Fibroblast of skin of right quadriceps (primary cell): ENCODE measurements at places on chromosomes 11 and 22.
A peak's percentile ranks its signal among the peaks of the same experiment; 100 is the strongest.

GRCh38 chr11:9047964-9048523 lies 43.4 kb downstream of the SCUBE2 start:
- peak; percentile 81 for DNase-seq

DNA sequence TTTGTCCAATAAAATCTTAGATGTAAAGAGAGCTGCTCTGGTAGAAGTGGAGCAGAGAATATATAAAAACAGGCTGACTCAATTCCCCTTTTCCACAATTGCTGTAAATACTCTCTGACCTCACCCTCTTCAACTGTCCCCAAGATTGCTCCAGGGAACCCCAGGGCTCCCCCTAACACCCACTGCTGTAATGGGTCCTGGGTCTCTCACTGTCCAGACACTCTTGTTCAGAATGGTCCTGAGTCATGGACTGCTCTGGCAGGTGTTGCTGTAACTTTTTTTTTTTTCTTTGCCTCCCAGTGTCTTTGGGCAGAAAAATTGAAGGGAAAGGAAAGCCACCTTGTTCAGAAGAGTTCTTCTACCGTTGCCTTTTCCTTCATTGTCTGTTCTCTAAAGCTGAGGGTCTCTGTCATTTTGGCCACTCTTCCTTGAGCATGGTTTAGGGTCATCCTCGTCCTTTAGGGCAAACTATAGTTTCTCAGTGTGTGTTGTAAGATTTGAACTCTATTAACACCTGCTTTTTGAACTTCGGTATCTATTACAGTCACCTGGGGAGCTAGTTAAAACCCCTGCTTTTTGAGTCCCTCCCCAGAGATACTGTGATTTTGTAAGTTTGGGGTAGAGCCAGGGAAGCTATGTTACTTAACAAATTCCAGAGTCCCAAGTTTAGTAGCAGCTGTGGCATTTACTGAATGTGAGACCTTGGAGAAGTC lies 209.5 kb downstream of the NAV2 start:
- no peak for DNase-seq

DNA sequence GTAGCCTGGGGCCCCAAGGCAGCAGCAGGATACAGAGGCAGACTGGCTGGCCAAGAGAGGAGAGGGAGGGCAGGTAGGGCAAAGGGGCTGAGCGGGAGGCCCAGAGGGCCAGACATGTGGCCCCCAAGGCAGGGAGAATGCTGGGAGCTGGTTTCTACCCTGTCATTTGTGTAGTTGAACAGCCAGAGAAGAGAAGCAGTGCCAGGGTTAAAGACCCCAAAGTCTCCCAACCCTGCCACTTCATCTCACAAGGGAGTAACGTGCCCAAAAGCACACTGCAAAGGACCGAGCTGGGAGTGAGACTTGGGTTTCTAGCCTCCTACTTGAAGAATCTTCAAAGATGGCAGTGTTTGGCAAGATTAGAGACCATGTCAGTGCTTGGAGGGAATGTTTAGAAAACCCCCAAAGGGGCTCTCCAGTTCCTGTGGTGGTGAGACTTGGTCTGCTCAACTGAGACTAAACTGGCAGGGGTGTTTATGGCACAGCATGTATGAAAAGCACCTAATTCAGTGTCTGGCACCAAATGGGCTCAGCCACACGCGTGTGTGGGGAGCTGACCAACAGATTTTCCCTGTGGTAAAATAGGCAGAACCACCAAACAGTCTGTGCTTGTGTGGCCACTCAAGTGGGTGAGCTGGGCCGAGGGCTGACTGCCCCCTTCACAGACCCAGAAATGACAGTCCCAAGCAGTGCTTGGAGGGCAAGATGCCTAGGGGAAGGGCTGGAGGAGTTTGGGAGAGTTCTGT lies 68.2 kb upstream of the CLTCL1 start:
- DNase-seq, result no peak

- no peak for DNase-seq
Observed at GRCh38 chr11:14026961-14027360, 64.4 kb downstream of the SPON1 start.

GRCh38 chr11:22753416-22753815 lies 76.2 kb downstream of the SVIP start:
- DNase-seq, result no peak

- DNase-seq, result no peak
Observed at GRCh38 chr11:111494040-111494439, 18.1 kb downstream of the BTG4 start.

DNA sequence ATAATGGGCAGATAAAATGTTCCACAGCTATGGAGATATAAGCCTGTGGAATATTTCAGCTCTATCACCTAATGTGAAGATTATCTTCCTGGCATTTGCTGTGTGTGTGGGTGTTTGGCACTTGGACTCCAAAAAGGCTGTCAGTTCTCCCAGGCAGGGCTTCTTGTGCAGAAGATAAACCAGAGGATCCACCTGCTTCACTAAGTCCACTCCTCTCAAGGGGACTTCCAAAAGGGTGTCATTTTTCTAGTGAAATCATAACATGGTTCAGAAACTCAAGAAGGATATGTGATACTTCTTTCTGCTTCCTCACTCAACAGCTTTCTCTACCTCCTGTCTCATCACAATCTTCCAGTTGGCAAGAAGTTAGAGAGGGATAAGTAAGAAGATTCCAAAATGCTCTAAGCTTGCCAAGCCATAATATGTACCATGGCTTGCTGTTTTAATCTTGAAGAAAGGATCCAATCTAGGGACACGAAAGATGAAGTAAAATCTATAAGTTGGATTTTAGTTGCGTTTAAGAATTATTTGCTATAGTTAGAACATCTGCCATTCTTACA lies 206.2 kb upstream of the MTMR2 start:
- DNase-seq, result no peak

DNA sequence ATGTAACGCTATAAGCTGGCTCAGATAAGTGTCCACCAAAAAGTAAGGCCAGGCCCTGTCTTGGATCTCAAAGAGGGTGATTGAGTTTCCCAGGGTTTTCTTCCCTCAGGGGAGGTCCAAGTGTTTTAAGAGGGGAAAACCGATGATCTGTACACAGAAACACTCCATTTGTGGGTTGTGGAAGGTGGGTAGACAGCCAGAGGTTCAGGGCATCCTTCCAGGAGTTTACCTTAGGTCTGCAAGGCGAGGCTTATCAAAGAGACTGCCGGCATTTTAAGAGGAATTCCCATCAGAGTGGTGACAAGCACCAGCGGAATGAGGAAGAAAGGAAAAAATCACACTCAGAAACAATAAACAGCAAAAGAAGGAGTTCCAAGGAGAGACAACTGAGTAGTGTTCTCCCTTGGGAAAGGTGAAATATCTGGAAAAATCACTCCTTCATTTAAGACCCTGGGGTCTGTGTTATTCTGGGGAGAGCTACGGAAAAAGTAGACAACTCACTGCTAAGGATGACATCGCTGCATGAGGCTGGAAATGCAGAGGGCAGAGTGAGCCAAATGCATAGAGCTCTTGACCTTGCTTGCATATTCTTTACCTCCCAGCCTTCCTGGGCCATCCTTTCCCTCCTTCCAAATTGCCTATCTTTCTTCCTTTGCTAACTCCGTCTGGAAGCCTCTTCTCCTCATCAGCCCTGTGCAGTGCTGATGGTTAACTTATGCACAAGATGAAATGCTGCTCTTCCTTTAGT lies 22.1 kb upstream of the MMP7 start:
- peak; percentile 48 for DNase-seq

DNA sequence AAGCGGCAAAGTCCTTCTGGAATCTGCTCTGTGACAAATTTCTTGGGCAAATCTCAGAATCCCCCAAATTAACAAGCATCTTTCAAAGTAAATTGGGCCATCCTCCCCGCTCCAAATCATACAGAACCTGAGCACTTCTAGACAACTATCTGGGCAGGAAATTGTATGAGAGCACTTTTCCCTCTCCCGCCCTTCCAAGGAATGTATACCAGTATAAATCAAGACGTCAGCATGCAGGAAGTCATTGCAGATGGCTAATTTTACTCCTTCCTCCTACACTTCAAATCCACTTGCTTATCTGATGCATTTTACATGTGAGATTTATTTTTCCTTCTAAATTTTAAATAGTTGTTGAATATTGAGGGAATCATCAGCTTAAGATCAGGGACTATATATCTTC lies 52.1 kb downstream of the NTM start:
- peak; percentile 43 for DNase-seq

DNA sequence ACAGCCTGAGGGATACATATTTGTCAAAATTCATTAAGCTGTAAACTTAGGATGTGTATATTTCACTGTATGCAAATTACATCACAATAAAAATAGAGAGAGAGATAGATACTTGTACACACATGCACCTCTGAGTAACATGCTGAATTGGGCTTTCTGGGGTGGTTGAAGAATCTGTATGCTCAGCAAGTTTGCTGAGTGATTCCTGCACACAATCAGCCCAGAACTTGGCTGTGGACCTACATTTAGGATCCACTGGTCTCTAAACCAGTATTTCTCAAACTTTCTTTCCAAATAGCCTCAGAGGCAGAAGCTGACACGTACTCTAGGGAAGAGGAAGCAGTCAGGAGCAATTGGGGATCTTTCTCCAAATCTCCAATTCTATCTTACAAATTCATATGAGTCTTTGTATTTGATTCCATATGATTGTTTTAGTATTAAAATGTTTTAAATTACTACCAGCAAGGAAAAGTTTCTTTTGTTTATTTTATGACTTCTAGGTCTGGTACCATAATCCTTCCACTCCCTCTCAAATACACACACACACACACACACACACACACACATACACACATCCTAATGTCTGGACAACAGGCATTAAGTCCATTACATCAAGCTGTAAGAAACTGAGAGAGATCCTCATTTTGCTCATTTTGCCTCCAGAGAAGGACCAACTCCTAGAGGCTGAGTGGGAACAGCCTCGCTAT lies 20.0 kb downstream of the SYT13 start:
- DNase-seq, result no peak

DNA sequence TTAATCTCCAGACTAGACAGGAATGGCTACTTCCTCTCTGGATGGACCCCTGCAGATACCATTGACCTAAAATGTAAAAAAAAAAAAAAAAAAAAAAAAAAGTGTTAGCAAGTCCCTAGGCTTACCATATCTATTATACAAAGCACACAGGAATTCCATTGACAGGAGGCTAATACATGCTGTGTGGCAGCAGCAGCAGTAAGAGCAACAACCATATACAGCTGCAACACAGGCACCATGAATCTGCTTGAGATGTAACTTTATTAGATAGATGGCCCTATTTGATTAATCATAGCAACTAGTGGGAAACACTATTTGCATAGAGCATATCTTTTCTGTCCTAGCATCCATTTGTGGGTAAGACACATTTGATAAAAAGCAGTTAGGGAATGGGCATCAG lies 1447.1 kb downstream of the FAM181B start:
- DNase-seq, result no peak

DNA sequence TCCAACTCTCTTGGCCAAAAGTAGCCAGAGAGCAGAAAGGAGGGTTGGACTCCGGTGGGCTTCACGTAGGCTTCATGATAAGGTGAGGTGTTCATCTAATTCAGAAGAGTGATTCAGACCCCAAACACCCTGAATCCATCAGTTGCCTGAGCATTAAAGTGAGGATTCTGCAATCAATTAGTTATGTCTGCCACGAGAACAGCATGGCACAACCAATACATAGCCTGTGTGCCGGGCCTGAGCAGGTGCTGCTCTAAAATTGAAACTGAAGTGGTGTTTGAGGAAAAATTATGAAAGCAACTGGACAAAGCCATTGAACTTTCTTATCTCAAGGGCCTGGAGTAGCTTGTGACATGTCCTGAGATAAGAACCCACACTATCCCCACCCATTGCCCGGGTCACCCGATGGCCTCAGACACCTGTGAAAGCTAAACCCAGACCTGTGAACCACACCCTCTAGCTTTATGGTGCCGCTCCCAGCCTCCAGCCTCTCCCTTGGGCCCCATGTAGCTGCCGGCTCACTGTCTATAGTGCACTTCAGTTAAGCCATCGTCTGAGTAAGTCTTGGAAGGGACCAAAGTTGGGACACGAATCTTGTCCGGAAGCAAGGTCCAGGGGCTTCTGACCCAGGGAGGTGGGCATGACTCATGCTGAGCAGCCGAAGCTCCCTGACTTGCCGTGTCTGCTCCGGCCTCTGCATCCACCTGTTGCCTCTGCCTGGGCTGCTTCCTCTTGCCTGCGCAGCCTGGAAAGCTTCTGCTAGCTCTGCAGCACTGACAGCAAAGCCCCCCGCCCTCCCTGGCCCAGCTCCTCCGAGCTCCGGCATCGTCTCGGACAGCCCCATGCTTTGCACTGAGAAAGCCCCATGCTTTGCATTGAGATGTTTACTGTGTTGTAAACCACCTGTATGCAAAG lies 5.7 kb upstream of the MYEOV start:
- DNase-seq, result no peak

GRCh38 chr22:20507253-20508066 lies at the start of gene MED15:
Gene MED15, plus strand, starts transcription at chr22:20507610. Its CDS starts 69 bp downstream, at chr22:20507679.
- peak; percentile 88 for DNase-seq

- DNase-seq, result no peak
Observed at GRCh38 chr11:87215236-87215635, 177.5 kb downstream of the TMEM135 start.

- DNase-seq, result no peak
Observed at GRCh38 chr11:128135451-128135850, 451.9 kb downstream of the ETS1 start.
